EH (cell line): ENCODE measurements at places on chromosomes 11 and 22.

DNA sequence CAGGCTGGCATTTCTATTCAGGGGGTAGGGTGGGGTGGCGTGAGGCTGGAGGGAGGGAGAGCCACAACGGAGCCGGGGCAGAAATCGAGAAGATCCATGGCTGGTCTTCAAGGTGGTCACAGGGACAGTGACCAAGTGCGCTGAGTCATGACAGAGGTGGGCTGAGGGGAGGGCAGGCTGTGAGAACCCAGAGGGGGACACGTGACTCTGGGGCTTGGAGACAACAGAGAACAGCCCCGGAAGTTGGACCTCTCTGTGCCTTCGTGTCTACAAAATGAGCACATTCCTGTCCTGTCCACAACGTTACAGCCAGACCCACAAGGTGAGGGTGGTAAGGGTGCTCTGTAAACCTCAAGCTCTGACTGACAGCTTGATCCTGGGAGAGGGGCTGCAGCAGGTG, 35.1 kb upstream of the ARFGAP3 start:
- DNase-seq = no peak

- peak; percentile 92 for DNase-seq
Measured at GRCh38 chr11:76860539-76861475, at the start of gene ACER3. ACER3 (plus strand) TSS chr11:76860918; CDS start chr11:76860977, 59 bp downstream.

GRCh38 chr11:9462172-9462799, 1.5 kb downstream of the ZNF143 start:
- peak; percentile 64 for DNase-seq

DNA sequence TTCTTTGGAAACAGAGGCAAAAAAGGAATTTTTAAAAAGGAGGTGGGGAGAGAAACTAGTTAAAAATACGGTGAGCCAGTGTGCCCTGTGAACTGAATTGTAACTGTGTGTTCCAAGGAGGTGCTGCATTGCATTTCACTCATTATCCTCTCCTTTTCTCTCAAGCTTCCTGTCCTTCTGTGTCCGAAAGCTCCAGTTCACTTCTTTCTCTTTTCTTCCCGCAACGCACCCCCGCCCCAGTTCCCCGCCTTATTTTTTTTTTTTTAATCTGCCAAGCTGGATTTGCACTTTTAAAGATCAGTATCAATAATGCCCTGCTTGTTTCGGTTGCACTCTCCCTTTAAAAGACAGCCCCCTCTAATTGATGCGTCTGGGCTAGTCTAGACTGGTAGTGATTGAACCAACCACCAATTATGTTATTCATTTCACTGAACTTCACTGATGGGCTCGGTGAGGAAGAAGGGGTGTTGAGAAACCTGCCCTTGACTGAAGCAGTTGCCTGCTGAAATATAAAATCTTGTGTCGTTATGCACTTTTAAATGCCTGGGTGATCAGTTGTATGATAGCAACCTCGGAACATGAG, 18.5 kb downstream of the BLID start:
- peak; percentile 74 for DNase-seq

GRCh38 chr11:28822576-28822975, 714.4 kb downstream of the METTL15 start:
- DNase-seq = peak; percentile 28

DNA sequence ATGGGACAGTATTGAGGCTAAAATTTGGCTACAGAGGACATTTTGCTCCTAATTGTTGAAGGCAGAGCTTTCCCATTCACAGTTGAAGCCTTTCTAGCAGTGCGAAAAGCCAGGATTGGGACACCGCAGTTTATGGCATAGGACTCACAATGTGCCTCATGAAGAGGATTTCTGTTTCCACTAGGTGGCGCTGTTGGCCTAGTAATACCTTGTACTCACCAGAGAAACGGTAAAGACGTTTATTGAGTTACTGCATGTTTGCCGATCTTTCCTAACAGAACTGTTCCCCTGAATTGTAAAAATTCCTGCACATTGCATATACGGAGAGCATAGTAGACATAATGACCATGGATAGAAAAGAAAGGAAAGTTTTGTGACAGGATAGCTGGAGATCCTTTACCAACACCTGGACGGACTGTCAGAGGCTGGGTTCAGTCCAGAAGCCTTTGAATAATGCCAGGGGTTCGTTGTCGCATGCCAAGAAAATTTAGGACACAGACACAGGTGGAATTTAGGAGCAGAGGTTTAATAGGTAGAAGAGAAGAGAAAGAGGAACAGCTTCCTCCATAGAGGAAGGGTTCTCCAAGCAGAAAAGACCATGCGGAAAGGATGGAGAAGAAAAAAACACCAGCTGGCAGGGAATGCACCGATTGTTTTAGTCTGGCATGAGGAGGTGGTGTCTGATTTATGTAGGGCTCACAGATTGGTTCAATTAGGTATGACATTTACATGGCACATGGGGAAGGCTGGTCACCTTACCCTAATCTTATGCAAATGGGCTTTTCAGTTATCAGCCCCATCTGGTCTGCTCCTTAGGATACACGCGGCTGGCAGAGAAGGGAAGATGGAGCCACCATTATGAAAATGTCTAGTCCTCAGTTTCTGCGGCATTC, 10.8 kb upstream of the OR51D1 start:
- peak; percentile 66 for DNase-seq

GRCh38 chr11:130049328-130049771, 20.3 kb upstream of the APLP2 start:
- no peak for DNase-seq

DNA sequence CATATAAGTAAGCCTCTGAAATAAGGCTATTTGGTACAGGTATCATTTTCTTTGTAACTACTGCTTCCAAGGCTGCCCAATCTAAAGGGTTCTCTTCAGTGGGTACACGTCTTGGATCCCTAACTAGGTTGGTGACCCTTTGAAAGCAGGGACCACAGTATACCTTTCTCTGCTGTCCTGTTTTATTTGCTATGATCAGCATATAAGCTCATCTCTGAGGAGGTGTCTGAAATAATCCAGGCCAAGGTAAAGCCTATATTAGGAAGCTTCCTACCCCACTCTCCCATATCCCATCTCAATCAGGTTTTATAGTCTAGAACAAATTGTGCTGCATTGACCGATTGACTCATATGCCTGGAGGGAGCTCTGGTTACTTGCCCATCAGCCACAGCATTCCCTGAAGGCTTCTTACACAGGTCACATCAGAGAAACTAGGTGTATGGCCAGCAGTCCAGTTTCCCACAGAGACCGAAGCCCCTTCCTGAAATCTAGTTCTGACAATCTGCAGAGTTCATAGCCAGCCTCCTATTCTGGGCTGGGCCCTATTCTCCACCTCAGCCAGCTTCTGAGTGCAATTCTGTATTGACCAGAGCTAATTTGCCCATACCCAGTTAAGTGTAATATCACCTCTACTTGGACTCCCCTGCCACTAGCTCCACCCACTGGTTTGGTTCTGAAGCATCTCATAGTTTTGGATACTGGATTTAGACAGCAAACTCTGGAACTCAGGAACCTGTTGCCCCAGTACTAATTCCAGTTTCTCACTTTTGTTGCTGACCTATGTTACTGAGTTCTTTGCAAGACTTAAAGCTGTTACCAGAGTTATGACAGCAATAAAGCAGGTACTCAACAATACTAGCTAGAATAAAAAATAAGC, 62.1 kb upstream of the ARHGAP20 start:
- DNase-seq = peak; percentile 35
